ENCODE measurements at places on chromosomes 3 and 15.

DNA sequence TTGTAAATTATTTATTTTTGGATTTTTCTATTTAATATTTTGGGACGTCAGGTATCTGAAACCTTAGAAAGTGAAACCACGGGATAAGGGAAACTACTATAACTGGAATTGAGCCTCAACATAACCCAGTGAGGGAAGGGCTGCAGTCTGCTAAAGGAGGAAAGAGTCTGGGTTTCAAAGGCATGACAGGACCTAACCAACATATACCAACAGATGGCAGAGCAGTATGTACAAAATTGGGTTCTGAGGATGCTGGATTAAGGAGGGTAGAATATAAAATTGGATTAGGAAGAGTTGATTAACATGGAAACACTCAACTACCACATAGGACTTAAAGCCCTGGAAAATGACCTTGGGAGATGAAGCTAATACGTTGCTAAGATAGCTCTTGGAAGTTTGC is 603.5 kb downstream of the MECOM start:
- DNase-seq = no peak

DNA sequence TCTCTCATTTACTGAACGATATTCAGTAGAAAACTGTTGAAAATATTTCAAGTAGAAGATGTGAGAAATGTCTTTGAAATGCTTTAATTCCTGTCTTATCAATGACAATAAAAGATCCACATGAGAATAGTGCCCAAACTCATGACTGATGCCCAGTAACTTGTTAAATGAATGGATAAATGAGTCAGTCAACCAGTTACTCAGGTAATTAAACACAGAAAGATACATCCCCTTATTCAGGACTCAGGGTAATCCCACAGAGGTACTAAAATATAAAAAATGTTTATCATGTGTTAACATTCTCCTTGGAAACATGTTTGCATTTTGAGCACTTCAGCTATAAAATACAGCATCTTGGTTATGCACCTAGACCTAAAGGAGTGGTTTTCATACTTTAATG is 169.5 kb downstream of the MBNL1 start:
- DNase-seq = no peak

- DNase-seq = no peak
Observed at GRCh38 chr3:22582266-22582665, 620.9 kb upstream of the UBE2E2 start.

DNA sequence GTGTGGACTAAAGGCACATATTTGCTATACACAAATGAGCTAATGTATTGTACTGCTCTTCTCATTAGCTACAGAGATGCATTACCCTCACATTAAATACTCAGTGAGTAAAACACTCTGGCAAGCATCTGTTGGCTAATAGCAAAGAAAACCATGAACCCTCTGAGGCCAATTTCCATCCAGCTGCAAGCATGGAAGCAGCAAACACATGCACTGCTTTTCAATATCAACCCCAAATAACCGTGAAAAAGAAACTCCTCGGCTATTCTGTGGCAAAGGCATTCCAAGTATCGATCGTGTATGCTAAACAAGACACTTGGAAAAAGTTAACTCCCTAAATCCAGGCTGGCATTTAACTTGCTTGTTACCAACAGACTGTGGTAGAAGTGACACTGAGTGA is 67.0 kb downstream of the PEAK1 start:
- no peak for DNase-seq

DNA sequence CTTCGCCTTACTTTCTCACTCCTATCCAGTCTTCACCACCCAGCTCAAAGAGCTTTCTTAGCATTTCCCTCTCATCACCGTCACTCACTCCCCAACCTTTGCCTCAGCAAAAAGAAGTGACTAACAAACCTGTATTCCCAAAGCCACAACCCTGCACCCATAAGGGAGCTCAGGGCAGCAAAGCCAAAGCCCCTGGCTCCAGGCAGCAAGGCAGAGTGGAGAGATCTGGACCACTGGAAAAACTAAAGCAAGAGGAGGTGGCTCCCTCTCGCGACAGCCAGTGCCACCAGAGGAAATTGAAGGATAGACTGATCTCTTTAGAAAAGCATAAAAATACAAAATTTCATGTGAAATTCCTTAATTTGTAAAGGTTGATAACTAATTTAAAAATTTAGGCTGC is 25.1 kb upstream of the CDCP1 start:
- DNase-seq = no peak

- no peak for DNase-seq
Observed at GRCh38 chr3:19543212-19543841, 390.7 kb downstream of the EFHB start.

GRCh38 chr3:48026951-48027908 is 11.0 kb upstream of the MAP4 start:
- DNase-seq = no peak

DNA sequence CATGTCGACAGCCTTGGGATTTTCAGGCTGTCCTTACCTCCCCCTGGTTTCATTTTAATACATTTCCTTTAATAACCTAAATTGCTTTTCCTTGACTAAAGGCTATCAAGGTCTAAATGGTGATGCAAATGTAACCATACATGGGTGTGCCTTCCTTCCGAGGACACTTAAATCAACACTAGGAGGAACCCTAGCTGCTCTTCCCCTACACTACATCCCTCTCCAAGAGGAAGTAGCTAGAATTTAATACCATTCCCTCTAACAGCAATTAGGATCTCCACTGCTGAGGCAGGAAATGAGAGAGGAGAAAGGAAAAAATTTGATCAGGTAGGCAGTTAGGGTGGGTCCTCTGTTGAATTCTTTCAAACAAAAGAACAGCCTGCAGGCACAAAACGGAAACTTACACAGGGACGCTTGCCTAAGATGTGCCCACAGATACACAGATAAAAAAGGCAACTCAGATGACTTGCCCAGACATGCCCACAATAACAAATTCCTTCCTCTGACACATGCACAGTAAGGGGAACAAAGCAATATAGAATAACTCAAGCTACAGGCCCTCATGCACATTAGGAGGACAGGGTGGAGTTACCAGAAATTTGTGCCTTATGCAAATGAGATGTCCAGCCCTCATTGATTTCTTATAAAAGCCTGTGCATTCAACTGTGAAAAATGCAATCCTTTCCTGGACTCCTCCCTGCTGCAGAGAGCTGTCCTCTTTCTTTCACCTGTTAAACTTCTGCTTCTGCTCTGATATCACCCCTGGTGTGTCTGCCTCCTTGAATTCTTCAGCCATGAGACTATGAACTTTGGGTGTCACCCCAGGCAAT is 1024.4 kb upstream of the CADM2 start:
- DNase-seq = no peak

- DNase-seq = no peak
Observed at GRCh38 chr3:57283334-57283733, 9.2 kb downstream of the ASB14 start.

DNA sequence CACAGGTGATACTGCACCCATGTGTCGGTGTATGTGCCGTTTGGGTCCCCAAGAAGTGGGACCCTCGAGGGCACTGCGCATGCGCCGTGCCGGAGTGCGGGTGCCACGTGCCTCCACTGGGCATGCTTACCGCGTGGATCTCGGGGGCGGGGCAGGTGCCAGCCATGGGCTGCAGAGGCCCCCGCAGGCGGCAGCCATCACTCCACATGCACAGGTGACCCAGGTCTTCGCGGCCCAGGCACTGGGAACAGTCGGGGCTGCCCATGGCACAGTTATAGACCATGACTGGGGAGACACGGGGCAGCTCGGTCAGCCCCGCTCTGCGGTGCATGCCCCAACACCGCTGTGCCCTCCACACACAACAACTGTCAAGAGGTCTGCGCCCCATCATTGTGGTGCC is 31.2 kb downstream of the H1-8 start:
- no peak for DNase-seq

- no peak for DNase-seq
Observed at GRCh38 chr15:51732646-51733045, 4.8 kb downstream of the LYSMD2 start.

- no peak for DNase-seq
Observed at GRCh38 chr3:103025880-103026279, 591.1 kb downstream of the ZPLD1 start.

- no peak for DNase-seq
Observed at GRCh38 chr15:33182278-33182905, 12.1 kb downstream of the FMN1 start.

DNA sequence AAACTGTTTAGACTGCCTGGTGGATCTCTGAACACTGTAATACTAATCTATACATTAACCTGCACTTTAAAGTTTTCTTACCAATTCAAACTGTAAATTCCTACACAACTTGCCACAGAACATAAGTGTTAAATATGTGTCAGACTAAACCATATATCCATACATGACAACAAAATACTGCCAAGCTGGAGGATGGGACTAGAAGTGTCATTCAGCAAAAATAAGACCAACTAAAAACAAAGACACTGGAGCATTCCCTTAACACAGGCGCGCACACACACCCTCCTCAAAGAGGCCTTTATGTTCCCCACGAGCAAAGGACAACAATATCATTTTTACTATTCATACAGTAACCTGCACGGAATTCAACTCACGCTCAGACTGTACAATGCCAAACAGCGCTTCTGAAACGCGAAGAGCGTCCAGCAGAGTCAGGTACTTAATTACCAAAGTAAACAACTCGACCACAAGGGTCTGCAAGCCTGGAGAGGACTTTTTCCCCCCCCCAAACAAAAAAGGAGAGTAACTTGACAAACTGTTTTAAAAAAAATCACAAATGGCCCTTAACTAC is 1.1 kb downstream of the DCUN1D1 start:
- no peak for DNase-seq

- DNase-seq = no peak
Observed at GRCh38 chr3:64141476-64141875, 83.8 kb downstream of the PRICKLE2 start.

DNA sequence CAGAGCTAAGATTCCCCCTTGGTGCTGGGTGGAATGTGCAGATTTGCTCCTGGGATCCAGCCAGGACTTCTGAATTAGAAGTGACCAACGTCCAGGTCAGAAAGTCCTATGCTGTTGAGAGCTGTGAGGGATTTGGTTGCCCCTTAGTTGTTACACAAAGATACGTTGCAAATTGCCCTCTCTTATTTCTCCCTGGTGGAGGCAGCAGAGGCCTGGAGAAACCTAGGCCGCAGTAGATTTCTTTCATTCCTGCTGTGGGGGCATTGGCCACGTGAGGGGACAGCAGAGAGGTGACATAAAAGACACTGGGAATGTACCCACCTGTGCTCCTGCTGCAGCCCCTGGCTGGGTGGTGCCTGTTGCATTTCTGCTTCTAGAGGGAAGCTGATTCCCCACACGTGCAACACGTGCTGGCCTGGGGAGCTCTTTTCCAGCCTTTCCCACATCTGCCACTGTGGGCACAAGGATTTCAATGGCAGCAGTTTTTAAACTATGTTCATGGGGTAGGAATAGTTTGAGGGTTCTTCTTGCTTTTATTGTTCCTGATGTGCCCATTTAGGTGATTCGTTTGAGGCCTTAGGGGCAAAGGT is 65.7 kb downstream of the SYNM start:
- no peak for DNase-seq

DNA sequence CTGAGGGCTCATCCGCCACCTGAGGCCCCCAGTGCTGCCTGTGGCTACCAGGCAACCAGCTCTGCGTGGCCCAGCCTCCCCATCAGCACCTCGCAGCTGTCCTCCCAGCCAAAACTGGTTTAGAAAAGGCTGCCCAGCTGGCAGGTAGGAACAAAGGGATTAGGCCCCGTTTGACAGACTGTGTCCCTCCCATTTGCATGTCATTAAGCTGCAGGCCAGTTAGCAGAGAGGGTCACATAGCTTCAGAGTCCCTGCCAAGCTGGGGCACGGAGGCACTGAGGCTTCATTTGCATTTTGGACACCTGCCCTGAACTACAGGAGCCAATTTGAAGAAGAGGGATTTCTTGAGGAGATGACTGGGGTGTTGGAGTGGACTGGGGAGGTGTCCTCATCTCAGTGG is 177.9 kb downstream of the TLE3 start:
- DNase-seq = no peak

- no peak for DNase-seq
Observed at GRCh38 chr3:161822291-161822690, 325.7 kb downstream of the OTOL1 start.

DNA sequence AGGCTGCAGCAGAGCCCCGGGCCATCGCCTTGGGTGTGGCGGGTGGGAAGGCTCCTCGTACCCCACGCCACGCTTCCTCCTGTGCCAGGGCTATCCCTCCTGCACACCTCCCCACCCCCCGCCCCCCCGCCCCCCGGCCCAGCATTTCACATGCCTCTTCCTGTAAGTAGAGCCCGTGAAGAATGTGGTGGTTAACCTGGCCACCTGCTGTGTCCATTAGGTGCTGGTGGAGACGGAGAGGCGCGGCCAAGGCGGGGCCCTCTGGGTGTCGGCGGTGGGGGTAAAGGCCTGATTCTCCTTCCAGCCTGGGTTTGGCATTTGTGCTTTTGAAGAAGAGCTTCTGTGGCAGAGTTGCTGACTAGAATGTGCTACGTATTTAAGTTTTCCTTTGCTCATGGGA is 127.8 kb downstream of the CHDH start:
- DNase-seq = no peak

DNA sequence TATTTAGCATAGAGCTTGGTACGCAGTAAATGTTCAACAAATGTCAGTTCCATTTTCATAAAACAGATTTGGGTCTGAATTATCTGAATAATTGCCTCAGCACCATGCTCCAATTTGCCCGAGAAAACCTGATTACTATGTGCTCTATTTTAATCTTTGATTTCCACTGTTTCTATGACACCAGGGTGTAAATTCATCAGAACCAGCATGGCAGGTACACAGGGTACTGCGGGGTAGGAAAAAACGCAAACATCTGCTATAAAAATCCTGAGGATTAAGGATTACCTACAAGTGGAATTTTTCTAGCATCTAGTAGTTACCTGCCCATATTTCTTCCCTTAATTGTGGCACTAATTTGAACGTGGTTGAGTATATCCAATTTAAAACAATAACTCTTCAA is 70.3 kb downstream of the RAD18 start:
- DNase-seq = no peak

- no peak for DNase-seq
Observed at GRCh38 chr3:129230311-129231019, 18.9 kb upstream of the COPG1 start.

DNA sequence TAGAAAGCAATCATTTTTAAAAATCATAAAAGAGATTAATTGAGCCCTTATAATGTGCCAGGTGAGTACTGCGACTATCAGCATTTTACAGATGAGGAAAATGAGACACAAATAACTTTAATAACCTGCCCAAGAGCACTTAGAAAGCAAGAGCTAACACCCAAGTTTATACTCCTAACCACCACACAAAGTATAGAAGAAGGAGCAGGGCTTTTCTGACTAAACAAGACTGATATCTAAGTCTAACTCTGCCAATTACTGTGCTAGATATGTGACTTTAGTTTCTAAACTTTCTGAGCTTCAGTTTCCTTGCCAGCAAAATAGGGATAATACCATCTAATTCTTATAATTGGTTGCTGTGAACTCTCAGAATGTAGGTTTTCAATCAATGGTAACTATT is 47.7 kb downstream of the TNIK start:
- DNase-seq = no peak

- DNase-seq = no peak
Observed at GRCh38 chr15:58065445-58066041, at the start of gene ALDH1A2. ALDH1A2 (minus strand) TSS chr15:58065711; CDS start chr15:58065650, 61 bp downstream.

DNA sequence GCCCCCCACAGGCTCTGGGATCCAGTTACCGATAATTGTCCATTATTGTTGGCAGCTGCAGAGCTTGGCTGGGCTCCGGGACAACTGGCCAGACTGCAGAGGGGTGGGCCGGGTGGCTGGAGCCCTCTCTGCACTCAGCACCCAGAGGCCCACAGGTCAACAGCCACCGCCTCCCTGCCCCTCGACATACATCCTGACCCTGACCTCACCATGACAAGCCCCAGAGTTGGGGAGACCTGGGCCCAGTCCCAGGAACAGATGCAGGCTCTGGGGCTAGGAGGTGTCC is 22.4 kb downstream of the PTH1R start:
- no peak for DNase-seq

GRCh38 chr3:109897734-109898133 is 560.4 kb upstream of the DPPA4 start:
- DNase-seq = no peak
